ENCODE measurements at places on chromosomes 7 and 10. TPM values are rescaled to one million over a fixed set of nuclear protein-coding genes. Genes with fewer than 3 reads are reported as not detected.

The KNDC1 gene
- total RNA-seq, result under 0.01 TPM

The LRMDA gene
- total RNA-seq, result 0.22 TPM

The CNOT4 gene
- total RNA-seq, result 7.9 TPM

The TAS2R5 gene
- 0.57 TPM for total RNA-seq

The LRRC4 gene
- total RNA-seq, result under 0.01 TPM

The LIPN gene
- total RNA-seq, result not detected

The ECD gene
- total RNA-seq, result 35.9 TPM

The ABCC2 gene
- total RNA-seq, result 1.0 TPM

The FANK1 gene
- 2.6 TPM for total RNA-seq

The FLNC gene
- total RNA-seq, result 206 TPM

The ELAPOR2 gene
- 5.4 TPM for total RNA-seq

The HECW1 gene
- total RNA-seq, result 3.7 TPM

The ZPBP gene
- total RNA-seq, result not detected

The CALML3 gene
- not detected for total RNA-seq

The DUS4L gene
- 9.6 TPM for total RNA-seq

The ASB15 gene
- not detected for total RNA-seq

The BTBD16 gene
- not detected for total RNA-seq

The PDZD7 gene
- 0.57 TPM for total RNA-seq

The MOSPD3 gene
- 9.0 TPM for total RNA-seq

The ATOH7 gene
- total RNA-seq, result not detected

The GIMAP6 gene
- total RNA-seq, result not detected

The BLNK gene
- not detected for total RNA-seq

Measured in placental pericyte (primary cell).